Renal cortex interstitium (tissue), 15 donors: ENCODE measurements at places on chromosomes 7 and 10.

- no peak for DNase-seq
Observed at GRCh38 chr7:143463556-143463955, 14.1 kb upstream of the TAS2R41 start.

GRCh38 chr7:45690762-45691150 is 116.6 kb downstream of the ADCY1 start:
- no peak for DNase-seq

DNA sequence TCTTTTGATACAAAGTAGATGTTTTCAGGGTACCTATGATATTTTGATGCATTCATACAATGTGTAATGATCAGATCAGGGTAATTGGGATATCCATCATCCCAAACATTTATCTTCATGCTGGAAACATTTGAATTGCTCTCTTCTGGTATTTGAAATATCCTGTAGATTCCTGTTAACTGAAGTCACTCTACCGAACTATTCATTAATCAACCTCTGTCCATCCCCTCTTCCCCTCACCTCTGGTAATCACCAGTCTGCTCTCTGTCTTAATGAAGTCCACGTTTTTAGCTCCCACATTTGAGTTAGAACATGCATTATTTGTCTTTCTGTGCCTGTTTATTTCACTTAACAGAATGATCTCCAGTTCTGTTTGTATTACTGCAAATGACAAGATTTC is 11.3 kb downstream of the MTG1 start:
- no peak for DNase-seq

- no peak for DNase-seq
Observed at GRCh38 chr7:142813226-142813625, 41.6 kb upstream of the EPHB6 start.

GRCh38 chr7:134473861-134474291 is 15.0 kb upstream of the AKR1B1 start:
- DNase-seq = no peak
